ENCODE measurements at places on chromosomes 13 and 19.

DNA sequence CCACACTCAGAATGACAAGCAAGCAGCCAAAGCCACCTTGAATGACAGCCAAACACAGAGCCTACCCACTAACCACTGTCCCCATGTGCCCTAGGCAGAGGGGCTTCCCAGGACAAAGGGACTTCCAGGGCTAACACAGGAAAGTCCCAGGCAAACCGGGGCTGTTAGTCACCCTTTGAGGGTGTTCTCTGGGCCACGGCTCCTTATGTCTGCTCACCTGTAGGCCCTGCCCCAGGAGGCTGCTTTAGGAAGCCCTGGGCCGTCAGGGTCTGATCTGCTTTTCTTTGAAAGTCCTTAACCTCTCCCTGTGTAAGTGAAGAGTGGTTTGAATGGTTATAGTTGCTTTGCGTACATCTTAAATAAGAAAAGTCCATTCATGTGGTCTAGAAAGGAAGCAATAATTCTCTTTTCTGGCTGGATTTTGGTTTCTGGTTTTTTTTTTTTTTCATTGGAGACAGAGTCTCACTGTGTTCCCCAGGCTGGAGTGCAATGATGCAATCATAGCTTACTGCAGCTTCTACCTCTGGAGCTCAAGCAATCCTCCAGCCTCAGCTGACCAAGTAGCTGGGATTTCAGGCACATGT lies 161.4 kb downstream of the EFNB2 start:
- no peaks in the 10 kb centered on the region for H3K27me3 ChIP-seq
- no peaks in the 10 kb centered on the region for H3K36me3 ChIP-seq

- H3K4me3 ChIP-seq: no peak overlapping the region
- no peak for DNase-seq
- H3K4me1 ChIP-seq: no peaks in the 10 kb centered on the region
- H3K27ac ChIP-seq: no peak overlapping the region
- H3K36me3 ChIP-seq: no peaks in the 10 kb centered on the region
Measured at GRCh38 chr19:10854350-10855089, 6.3 kb downstream of the C19orf38 start.

DNA sequence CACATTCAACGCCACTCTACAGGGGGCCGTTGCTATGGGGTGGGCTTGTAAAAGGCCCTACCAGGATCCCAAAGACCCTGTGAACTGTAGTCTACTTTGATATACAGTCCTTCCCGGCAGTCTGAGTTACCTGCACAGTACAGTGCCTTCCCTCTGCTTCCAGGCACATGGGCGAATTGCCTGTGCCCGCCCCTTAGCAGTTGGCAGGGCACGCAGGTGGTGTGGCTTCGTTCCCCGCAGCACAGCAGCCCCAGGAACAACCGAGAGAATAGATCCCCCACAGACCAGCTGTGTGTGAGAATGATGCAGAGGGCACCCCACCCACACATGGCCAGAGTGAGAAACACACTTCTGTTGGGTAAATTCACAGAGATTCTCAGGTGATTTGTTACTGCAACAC lies 60.6 kb downstream of the MRPL57 start:
- no peak for DNase-seq
- no peaks in the 10 kb centered on the region for H3K4me1 ChIP-seq
- no peak overlapping the region for H3K27ac ChIP-seq
- H3K27me3 ChIP-seq: no peaks in the 10 kb centered on the region
- H3K4me3 ChIP-seq: no peak overlapping the region

DNA sequence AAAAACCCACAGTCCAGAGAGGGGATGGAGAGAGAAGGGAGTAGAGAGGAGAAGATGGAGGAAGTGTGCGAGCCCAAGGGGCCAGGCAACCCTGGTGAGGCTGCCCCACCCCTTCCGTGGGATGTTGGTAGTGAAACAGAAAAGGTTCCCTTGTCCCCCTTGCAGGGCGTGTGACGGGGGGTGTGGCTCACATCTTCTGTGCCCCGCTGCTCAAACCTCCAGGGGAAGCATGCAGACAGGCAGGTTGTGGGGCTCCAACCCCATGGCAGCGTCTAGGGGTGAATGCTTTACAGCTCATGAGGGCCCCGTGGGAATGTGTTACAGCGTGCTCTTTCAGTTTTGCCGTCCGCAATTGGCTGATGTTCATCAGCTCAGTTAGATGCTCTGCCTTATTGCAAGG lies 14.7 kb upstream of the EVI5L start:
- H3K4me1 ChIP-seq: no peaks in the 10 kb centered on the region
- no peak overlapping the region for H3K4me3 ChIP-seq
- no peak for DNase-seq
- H3K36me3 ChIP-seq: no peaks in the 10 kb centered on the region

GRCh38 chr13:23922005-23922932 lies 25.0 kb upstream of the C1QTNF9B start:
- H3K27me3 ChIP-seq: no peaks in the 10 kb centered on the region
- H3K4me3 ChIP-seq: no peak overlapping the region
- DNase-seq: no peak
- no peaks in the 10 kb centered on the region for H3K4me1 ChIP-seq
- no peak overlapping the region for H3K27ac ChIP-seq
- H3K36me3 ChIP-seq: no peaks in the 10 kb centered on the region

DNA sequence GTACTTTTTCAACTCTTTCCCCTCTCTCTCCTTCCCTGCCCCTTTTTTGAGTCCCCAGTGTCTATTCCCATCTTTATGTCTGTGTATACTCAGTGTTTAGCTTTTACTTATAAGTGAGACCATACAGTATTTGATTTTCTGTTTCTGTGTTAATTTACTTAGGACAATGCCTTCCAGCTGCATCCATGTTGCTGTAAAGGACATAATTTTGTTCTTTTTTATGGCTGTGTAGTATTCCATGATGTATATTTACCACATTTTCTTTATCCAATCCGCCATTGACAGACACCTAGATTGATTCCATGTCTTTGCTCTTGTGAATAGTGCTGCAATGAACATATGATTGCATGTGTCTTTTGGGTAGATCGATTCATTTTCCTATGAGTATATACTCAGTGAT lies 10.7 kb upstream of the ZC3H13 start:
- no peak overlapping the region for H3K27ac ChIP-seq
- DNase-seq: no peak
- no peaks in the 10 kb centered on the region for H3K27me3 ChIP-seq
- H3K36me3 ChIP-seq: no peaks in the 10 kb centered on the region
